ENCODE measurements at places on chromosomes 4 and X.

DNA sequence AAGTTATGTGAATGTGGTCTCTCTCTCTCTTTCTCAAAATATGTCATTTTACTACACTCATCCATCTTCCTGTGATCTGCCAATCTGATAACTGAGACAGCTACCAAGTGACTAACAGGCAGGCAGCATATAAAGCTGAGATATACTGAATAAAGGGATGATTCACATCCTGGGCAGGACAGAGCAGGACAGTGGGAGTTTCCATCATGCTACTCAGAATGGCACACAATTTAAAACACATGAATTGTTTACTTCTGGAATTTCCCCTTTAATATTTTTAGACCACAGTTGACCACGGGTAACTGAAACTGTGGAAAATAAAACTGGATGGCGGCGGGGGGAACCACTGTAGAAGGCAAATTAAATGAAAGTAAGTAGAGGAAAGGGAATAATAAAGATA lies 58.6 kb upstream of the DCTD start:
- peak; percentile 87 for DNase-seq

DNA sequence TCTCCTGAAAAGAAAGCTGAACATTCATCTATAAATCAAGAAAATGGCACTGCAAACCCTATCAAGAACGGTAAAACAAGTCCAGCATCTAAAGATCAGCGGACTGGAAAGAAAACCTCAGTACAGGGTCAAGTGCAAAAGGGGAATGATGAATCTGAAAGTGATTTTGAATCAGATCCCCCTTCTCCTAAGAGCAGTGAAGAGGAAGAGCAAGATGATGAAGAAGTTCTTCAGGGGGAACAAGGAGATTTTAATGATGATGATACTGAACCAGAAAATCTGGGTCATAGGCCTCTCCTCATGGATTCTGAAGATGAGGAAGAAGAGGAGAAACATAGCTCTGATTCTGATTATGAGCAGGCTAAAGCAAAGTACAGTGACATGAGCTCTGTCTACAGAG lies 28.6 kb downstream of the PAQR3 start:
- DNase-seq: no peak

GRCh38 chr4:142350871-142351270 lies 495.2 kb downstream of the INPP4B start:
- DNase-seq: peak; percentile 80

GRCh38 chr4:117740736-117741135 lies 293.6 kb upstream of the NDST3 start:
- no peak for DNase-seq

DNA sequence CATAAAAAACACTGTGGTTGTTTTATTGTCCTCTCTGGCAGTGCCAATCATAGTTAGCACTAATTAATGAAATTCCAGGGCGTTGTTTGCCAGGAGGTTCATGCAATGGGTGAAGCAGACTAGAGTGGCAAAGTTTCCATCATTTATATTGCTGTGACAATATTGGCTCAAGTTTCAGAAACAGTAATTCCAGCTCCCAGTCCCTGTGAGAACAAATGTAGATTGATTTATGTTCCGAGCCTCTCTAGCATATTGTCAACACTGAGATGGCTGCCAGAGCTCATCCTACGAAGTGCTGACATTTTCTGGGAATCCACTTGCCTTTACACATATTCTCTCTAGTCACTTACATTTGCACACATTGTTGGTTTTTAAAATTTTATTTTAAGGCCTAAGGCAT lies 440.0 kb upstream of the IGFBP7 start:
- DNase-seq: no peak

DNA sequence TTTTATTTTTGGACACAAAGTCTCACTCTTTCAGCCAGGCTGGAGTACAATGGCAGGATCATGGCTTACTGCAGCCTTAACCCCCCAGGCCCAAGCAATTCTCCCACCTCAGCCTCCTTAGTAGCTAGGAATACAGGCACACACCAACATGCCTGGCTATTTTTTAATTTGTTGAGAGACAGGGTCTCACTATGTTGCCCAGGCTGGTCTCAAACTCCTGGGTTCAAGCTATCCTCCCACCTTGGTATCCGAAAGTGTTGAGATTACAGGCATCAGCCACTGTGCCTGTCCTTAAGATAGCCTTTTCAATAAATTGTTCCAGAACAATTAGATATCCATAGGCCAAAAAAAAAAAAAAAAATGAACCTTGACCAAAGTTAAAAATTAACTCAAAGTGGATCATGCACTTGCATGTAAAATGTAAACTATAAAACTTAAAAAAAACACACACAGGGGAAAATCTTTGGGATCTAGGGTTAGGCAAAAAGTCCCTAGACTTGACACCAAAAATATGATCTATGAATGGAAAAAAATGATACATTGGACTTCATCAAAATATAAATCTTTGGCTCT lies 28.6 kb upstream of the NFKB1 start:
- DNase-seq: no peak

DNA sequence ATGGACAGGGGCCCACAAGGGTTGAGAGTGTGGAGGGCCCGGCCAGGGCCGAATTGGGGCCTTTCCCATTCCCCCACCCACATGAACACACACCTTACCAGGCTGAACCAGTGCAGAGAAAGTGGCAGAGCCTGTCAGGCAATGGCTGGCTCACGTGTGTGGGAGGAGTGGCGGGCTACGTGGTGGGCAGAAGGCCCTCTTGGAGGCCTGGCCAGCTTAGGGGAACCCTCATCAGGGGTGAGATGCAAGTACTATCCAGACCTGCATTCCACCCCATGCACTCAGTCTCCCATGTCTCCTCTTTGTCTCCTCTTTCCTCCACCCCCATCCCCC lies 965 bp downstream of the TCEAL4 start:
- DNase-seq: peak; percentile 5

DNA sequence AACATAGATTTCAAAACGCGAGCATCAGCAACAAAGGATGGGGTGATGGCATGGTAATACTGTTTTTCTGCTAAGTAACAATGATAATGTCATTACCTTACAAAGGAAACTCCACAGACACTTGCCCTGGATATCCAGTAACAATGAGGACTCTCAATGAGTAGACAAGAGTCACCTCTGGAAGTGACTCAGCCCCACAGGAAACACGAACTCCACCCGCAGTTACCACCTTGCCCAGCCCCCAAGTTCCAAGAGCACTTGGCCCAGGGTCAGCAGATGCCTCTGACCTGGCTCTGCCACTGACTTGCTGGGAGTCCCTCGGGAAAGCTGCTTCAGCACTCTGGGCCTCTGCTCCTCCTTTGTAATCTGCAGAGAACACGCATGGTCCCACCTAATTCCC lies 110.3 kb upstream of the MAP3K15 start:
- DNase-seq: no peak

- no peak for DNase-seq
Observed at GRCh38 chr4:125072269-125072668, 242.5 kb upstream of the FAT4 start.

Measured in LHCN-M2 (cell line).